ENCODE measurements at places on chromosomes 2 and 18. TPM values are rescaled to one million over a fixed set of nuclear protein-coding genes. Genes with fewer than 3 reads are reported as not detected.

SERPINB10 gene
- not detected for total RNA-seq

CFAP53 gene
- total RNA-seq = 0.35 TPM

NBEAL1 gene
- 19.8 TPM for total RNA-seq

RALBP1 gene
- total RNA-seq = 42.1 TPM

PSTPIP2 gene
- total RNA-seq = 3.2 TPM

SLC35F5 gene
- 48.5 TPM for total RNA-seq

ALKAL2 gene
- 0.80 TPM for total RNA-seq

GPR155 gene
- 11.2 TPM for total RNA-seq

GRB14 gene
- 6.4 TPM for total RNA-seq

CELF4 gene
- total RNA-seq = 0.79 TPM

Data from left cardiac atrium (tissue), 4 donors.